ENCODE measurements at places on chromosomes 1 and 21.

GRCh38 chr1:205324781-205325180, 3.2 kb upstream of the NUAK2 start:
- DNase-seq: no peak

DNA sequence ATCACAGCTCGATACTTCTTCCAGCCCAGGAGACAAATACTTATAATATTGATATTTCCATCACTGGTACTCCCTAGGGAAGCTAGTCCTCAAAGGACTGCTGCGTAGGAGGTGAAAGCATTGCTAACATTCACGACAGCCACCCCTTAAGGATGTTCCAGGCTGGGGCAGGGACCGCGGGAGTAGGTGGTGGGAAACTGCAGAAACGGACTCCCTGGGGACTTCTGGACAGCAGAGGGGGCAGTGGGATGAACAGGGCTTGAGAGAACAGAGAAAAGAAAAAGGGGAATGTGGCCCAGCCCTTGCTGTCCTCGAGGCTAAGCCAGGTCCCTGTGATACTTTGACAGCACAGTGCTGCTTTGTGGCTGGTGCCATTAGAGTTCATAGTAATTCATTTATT, 108.0 kb downstream of the HMGB4 start:
- no peak for DNase-seq

GRCh38 chr1:47930210-47930840, 66.9 kb downstream of the TRABD2B start:
- DNase-seq: no peak

DNA sequence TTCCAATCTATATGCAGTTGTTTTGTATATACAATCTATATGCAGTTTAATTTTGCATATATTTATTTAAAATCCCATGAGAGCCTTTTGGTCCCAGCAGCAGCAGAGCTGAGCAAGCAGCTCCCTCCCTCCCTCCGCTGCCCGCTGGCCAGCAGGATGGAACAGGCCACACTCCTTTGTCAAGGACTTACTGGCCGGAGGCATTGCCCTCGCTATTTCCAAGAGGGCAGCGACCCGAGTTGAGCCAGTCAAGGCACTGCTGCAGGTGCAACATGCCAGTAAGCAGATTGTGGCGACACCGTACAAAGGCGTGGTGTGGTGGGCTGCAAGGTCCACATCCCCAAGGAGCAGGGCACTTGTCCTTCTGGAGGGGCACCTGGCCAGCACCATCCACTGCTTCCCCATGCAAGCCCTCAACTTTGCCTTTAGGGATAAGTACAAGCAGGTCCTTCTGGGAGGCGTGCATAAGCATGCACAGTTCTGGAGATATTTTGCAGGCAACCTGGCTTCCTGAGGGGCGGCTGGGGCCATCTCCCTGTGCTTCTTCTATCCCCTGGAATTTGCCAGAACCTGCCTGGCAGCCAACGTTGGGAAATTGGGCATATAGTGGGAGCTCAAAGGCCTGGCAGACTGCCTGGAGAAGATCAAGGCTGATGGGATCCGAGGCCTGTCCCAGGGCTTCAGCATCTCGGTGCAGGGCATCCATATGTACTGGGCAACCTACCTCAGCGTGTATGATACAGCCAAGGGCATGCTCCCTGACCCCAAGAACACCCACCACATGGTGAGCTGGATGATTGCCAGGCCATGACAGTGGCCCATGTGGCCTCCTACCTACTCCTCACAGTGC, 92.2 kb downstream of the OSBPL9 start:
- DNase-seq: no peak

- DNase-seq: peak; percentile 36
Observed at GRCh38 chr1:30908696-30909364, at the start of gene SDC3. Gene SDC3, minus strand, starts transcription at chr1:30908758. Its CDS starts 172 bp downstream, at chr1:30908586.

DNA sequence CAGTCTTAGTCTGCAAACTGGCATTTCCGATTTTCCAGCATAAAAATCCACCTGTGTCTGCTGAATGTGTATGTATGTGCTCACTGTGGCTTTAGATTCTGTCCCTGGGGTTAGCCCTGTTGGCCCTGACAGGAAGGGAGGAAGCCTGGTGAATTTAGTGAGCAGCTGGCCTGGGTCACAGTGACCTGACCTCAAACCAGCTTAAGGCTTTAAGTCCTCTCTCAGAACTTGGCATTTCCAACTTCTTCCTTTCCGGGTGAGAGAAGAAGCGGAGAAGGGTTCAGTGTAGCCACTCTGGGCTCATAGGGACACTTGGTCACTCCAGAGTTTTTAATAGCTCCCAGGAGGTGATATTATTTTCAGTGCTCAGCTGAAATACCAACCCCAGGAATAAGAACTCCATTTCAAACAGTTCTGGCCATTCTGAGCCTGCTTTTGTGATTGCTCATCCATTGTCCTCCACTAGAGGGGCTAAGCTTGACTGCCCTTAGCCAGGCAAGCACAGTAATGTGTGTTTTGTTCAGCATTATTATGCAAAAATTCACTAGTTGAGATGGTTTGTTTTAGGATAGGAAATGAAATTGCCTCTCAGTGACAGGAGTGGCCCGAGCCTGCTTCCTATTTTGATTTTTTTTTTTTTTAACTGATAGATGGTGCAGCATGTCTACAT, 2.5 kb upstream of the OLFML3 start:
- DNase-seq: peak; percentile 44

GRCh38 chr1:107477233-107477632, 336.4 kb downstream of the NTNG1 start:
- peak; percentile 19 for DNase-seq

GRCh38 chr1:230772457-230773395, 25.5 kb downstream of the CAPN9 start:
- no peak for DNase-seq

GRCh38 chr1:188822248-188822647, 1655.4 kb downstream of the BRINP3 start:
- DNase-seq: no peak

- DNase-seq: no peak
Observed at GRCh38 chr1:1841575-1841995, 49.3 kb downstream of the GNB1 start.

DNA sequence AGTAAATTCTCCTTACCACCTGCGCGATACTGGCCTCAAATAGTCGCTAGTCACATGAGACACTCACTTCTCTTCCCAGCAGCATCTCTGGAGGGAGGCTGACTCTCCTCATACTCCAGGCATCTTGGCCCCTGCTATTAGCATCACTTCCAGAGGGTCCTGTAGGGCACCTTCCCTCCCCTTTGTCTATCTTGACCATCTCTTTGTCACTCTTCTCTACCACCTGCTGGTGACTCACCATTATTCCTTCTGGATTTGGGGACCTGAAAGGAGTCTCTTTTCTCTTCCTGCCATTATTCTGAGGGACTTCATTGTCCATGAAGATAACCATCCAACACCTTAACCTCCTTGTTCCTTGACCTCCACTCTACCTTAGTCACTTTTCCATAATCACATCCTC, 31.7 kb upstream of the GPR37L1 start:
- no peak for DNase-seq

DNA sequence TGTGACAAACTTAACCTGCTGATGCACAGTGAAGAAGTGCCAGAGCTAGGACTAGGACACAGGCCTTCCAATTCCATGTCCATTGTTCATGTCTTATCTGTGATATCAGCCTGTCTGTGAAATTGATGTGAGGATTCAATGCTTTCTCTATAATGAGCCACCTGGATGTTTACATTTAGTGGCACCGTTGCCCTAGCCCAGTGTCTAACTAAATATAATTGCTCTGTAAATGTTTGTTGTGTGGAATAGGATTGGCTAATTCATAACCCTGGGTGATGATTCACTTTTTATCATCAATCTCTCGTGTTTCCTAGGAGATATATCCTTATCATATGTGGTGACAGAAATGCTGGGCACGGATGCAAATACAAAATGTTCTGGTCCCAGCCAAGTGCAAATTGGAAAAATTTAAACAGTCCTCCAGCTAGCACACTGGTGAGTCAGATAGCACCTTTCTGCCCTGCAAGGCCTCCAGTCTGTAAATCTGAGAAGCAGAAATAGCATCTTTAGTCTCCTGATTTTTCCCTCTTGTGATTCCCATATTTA, 46.9 kb upstream of the GNG12 start:
- DNase-seq: no peak

DNA sequence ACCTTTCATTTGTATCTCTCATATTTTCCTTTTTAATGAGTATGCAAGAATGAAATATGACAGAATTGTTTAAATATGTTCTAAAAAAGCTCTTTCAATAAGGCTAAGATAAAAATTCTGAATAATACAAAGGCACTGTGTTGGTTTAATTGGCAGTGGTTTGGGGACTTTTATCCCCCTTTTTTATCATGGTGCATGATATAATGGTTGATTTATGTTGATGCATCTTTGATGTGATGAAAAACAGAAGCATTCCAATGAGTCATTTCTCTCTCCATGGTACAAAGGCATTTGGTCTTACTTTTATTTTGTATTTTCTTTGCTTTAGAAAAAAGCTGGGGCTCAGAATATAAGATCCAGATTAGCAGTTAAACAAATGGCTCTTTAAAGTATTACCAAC, 127.2 kb upstream of the GREM2 start:
- no peak for DNase-seq

- no peak for DNase-seq
Observed at GRCh38 chr1:193335806-193336428, 149.5 kb upstream of the B3GALT2 start.

DNA sequence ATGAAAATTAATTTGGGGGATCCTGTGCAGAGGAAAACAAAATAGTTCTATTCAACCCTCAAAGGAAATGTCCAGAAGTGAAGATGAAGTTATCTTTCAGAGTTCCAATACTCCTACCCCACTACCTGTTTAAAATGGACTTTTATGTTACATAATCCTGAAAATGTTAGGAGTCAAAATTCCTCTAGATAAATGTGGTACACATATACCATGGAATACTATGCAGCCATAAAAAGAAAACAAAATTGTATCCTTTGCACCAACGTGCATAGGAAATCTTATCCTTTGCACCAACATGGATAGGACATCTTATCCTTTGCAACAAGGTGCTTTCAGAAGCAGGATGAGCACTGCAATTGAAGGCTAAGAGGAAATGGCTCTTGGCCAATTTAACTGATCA, 245.2 kb downstream of the LTN1 start:
- no peak for DNase-seq

- DNase-seq: no peak
Observed at GRCh38 chr1:37438037-37438868, 36.1 kb upstream of the ZC3H12A start.

DNA sequence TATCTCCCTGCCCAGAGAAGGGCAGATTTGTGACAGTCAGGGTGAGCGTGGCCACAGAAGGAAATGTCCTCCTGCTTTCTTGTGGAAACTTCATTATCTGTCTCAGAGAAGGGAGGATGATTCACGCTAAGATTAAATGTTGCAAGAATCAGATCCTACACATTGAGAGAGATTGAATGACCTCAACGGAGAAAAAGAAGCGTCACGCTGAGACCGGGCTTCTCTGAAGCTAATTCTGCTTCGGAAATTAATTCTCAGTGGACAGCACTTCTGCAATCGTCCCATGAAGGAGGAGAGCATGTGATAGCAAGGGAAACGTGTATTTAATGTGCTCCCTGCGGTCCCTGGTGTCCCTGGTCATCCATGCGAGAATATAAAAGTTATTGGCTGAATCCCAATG, 19.8 kb upstream of the C1orf21 start:
- DNase-seq: peak; percentile 26

DNA sequence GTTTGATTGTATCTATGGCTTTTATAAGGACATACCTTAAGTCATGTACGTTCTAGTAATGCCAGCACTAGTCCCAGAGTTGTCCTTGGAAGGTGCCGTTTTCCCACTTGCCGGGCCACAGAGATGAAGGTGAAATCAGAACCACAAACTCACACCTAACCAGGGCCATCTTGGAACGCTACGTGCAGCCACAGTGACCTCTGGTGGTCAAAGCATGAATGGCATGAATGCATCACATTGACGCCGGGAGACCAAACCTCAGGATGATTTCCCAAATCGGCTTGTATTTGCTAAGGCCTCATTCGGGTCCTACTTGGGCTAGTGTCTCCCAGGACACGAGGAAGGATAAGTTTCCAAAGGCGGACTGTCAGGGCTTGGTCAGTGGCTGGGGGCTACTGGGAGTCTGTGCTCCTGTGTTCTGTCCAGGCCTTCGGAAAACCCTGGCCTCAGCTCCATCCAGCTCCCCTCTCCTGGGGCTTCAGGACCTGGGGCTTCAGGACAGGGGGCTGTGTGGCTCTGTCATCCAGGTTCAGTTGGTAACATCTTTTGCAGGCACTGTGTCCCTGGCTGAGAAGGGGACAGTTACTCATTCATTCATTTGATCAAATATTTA, 260.5 kb downstream of the PRDM2 start:
- peak; percentile 58 for DNase-seq

Measured in inflammatory macrophage (primary cell).